ENCODE measurements at places on chromosomes 11 and 22. TPM values are rescaled to one million over a fixed set of nuclear protein-coding genes. Genes with fewer than 3 reads are reported as not detected.

OR52E8 gene
- total RNA-seq = not detected

TMPRSS4 gene
- total RNA-seq = not detected

GPR83 gene
- total RNA-seq = not detected

C22orf39 gene
- 16.2 TPM for total RNA-seq

RAD9A gene
- 6.4 TPM for total RNA-seq

IMMP1L gene
- 5.4 TPM for total RNA-seq

NLRX1 gene
- total RNA-seq = 21.3 TPM

SLC6A5 gene
- total RNA-seq = not detected

TUG1 gene
- total RNA-seq = 36.5 TPM

SOX10 gene
- total RNA-seq = not detected

LBHD1 gene
- total RNA-seq = 3.6 TPM

MADD gene
- total RNA-seq = 15.4 TPM

MTFP1 gene
- 4.6 TPM for total RNA-seq

MAFF gene
- 20.5 TPM for total RNA-seq
